ENCODE measurements at places on chromosomes 3 and 15.

DNA sequence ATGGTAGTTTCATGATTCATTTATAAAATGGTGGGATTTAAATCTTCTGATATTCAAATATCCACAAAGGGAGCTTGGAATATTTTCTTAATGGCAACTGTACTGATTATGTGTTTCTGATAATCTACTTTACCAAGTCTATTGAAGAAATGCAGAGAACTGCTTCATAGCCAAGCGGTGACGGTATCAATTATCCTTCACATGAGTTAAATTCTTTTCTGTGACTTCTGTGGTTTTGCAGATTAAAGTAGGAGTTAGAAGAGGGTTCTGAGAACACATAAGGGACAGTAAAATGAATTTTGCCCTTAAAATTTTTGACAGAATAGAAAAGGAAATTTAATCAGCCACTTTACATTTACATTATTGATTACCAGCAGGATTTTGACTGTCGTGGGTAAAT lies 563.2 kb downstream of the GBE1 start:
- no peak for DNase-seq

DNA sequence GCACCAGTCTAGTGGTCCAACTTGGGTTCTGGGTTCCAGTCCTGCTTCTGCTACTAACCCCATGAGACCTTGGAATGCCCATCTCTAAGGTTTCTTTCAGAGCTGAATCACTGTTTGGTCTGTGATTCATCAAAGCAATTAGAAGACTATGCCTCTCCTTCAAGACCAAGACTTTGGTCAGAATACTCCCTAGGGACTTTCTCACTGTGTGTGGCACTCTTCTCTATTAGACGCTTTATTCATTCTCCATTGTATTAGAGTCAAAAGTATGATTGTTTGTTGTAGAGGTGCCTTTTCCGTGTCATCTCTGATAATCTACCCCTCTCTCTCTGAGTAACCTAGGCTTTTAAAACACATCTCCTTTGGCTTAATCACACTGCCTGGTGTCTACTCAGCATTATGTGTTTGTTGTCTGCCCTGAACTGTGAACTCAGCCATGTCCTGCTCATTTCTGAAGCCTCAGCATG lies 90.5 kb downstream of the LPP start:
- no peak for DNase-seq

- DNase-seq, result no peak
Observed at GRCh38 chr3:57840473-57840872, 84.4 kb downstream of the SLMAP start.

GRCh38 chr3:141804778-141805639 lies 41.8 kb downstream of the GRK7 start:
- DNase-seq, result no peak

DNA sequence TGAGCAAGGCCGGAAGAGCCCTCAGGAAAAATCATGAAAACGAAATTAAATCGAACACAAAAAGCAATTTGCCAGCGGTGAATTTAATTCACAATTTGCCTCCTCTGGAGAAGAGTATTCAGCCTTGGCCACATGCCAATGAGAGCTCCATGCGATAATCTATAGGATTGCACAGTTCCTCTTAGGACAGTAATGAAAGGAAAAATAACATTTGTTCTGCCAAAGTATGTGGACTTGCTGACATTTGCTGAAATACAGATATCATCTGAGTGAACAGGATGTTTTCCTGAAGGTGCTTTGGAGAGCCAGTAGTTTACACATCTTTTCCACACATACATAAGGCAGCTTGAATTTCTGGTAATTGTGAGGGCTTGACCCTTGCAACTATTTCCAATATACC lies 188.6 kb upstream of the PDZRN3 start:
- no peak for DNase-seq

DNA sequence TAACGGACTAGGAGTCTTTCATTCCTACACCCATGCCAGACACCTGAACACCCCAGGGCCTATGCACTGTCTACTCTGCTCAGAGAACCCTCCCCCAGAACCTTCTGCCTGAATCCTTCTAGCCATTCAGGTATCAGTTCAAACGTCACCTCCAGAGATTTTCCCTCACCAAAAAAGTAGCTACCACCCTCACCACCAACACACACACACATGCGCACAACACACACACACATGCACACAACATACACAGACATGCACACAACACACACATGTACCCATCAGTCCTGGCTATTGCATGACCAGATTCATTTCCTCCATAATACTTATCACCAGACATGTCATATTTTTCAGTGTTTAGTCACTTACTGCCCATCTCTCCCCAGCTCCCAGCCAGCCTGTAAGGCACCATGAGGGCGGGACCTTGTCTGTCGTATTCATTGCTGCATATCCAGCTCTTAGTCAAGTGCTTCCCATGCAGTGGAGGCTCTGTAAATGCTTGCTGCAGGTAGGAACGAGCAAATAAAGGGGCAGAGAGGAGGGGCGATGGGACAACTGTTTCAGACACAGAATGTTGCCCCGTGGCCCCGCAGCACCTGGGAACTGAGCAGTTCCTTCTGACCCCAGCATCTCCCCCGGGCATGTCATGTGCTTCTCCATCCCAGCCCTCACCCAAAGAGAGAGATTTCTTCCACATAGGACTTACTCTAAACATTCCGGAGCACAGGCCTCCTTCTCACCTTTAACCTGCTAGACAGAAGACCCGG lies 29.2 kb downstream of the XXYLT1 start:
- no peak for DNase-seq

DNA sequence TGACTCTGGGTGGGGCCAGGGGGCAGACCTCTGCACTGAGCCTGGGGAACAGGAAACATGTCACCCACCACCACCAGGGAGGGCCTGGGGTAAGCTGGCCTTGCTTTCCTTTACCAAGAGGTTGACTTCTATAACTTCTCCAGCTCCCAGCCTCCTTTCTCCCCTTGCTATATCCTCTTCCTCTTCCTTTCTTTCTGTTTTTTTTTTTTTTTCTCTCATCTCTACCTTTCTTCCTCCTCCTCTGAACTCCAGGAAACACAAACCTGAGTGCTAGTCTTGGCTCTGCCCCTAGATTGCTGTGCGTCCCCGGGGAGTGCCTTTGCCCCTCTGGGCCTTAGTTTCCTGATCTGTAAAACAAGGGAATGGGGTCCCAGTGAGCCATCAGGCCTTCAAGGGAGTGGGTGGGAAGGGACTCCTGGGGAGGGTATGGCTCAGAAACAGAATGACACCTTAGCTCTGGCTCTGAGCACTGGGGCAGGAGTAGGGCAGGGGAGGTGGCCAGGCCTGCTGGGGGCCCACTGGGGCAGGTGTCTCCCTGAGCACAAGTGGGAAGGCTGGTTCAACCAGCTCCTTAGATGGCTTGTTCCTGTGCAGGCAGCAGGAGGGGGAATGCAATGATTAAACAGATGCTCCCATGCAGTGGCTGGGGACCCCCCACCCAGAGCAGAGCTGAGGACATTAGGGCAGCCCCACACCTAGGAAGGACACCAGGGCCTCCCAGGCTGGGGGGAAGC lies 4.3 kb downstream of the SNX33 start:
- DNase-seq, result no peak

DNA sequence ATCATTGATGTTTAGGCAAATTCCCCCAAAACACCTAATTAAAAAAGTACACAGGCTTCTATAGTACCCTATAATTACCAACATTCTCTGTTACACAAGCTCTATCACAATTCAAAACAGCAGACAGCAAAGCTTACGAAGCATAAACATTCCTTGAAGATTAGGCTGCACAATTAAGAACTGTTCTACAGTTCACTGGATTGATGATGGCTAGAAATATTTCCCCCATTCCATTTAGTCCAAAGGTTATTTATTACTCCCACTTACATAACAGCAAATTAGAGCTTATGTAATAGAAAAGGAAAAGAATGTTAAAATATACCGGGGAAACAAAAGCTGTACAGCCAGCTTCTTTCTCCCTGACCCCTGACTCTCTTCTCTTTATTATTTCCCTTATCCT lies 49.3 kb downstream of the UACA start:
- DNase-seq, result no peak

GRCh38 chr15:40755812-40756208 lies 756 bp upstream of the RMDN3 start:
- no peak for DNase-seq

DNA sequence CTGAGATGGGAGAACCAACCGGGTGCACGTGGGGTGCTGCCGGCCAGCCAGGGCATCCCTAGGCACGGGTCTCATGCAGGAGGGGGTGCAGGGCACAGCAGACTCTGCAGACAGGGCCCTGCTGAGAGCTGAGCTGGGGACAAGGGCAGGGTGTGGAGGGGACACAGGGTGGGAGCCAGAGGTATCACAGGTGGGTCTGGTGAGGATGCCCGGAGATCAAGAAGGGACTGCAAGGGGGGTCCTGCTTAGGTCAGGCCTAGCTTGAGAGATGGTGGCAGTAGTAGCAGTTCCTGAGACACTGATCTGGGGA lies 39.5 kb upstream of the PRR23E start:
- DNase-seq, result no peak

DNA sequence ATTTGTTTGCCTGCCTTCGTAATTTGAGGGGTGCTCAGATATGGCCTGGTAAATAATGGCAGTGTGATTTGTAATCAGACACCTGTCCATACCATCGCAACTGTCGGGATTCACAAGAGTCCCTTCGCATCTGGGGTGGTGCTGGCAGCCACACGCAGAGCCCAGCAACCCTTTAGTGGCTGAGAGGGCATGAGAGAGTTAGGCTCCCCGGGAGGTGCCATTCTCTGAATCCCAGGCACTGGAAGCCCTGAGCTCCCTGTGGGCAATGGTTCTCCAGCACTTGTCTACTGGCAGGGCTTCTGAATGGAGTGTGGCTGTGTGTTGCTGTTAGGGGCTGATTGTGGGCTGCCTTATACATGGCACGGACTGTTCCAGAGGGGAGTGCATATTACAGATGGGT lies 230.1 kb downstream of the EBLN2 start:
- no peak for DNase-seq

GRCh38 chr3:138492980-138493675 lies 58.7 kb downstream of the ESYT3 start:
- no peak for DNase-seq

DNA sequence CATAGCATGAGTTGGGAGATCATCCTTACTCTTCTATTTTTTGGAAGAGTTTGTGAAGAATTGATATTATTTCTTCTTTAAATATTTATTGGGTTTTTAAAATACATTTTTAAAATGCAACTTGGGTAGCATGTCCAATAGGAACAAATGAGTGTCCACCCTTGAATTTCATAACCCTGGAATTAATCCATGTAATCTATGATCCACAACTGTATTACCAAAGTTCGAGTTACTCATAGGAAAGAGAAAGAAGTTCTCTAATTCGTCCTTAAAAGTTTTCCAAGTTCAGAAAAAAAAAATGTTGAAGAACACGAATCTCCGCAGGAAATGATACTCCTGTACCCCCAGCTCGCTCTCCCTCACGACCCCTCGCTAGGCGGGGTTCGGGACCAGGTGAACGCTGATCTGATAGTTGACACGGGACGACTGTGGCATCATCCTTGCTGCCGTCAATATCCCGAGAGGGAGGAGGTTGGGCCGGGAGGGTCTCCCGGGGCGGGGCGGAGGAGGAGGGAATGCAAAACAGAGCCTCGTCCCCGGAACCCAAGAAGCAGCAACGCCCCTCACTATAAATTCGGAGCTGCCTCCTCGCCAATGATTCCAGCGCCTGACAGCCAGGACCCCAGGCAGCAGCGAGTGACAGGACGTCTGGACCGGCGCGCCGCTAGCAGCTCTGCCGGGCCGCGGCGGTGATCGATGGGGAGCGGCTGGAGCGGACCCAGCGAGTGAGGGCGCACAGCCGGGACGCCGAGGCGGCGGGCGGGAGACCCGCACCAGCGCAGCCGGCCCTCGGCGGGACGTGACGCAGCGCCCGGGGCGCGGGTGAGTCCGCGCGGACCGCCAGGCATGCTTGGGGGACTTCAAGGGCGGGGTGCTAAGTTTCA lies at the start of gene AGTR1:
TSS of gene AGTR1 (plus strand) at position 598 of the 884 bp plus-strand sequence. CDS start 43,133 bp downstream, outside the sequence.
- DNase-seq, result no peak

GRCh38 chr3:151544164-151544548 lies 83.3 kb upstream of the IGSF10 start:
- DNase-seq, result no peak

DNA sequence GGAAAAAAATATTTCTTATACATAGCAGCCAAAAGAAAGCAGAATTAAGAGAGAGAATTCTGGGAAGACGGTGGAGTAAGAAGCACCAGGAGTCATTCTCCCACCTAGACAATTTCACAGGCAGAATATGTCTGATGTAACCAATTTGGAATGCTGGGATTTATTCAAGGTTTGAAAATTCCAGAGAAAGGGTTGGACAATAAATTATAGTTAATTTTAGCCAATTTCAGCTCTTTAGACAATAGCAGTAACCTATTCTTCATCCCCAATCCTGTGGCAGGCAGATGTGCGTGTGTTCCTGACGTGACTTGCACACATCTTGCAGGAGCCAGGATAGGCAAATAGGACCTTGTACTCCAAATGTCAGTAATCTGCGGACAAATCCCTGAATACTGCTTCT lies 541.0 kb upstream of the NAALADL2 start:
- DNase-seq, result no peak

DNA sequence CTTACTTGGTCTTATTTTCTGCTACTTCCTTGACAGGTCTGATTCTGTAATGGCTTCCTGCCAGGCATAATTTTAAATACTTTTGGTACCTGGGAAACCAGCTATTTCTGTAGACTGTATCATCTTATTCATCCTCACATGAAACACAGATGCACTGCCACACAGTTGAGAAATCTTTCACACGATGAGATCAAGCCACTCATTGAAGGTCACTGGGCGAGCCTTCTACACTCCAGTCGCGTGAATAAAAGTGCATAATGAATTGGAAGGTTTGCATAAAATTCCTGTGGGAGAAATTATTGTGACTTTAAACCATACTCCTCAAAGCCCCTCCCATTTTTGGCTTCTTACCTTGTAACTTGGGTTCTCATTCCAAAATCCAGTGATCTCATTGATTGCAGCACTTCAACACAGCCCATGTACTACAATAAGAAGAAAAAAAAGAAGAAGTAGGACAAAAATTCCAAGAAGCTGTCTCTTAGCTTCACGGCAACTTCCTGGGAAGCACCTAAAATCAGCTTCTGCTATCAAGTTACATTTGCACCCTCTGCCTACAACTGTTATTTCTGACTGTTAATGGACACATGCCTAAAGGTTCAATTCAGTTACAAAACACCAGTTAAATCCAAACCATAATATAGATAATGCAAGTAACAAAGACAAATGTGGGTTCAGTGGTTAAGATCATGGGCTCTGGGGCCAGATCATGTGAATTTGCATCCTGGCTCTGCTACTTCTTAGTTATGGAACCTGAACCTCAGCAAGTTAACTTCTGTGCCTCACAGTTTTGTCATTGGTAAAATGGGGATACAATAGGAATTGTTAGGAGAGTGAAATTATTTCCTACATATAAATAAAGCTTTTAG lies 39.0 kb downstream of the SHC4 start:
- no peak for DNase-seq

- DNase-seq, result no peak
Observed at GRCh38 chr15:90381515-90381914, 6.5 kb upstream of the IQGAP1 start.

- DNase-seq, result no peak
Observed at GRCh38 chr15:87901008-87901407, 355.5 kb downstream of the NTRK3 start.

- DNase-seq, result no peak
Observed at GRCh38 chr3:142028243-142028777, 121.0 kb downstream of the TFDP2 start.

GRCh38 chr3:23435318-23435717 lies 232.2 kb downstream of the UBE2E2 start:
- DNase-seq, result no peak

GRCh38 chr3:34351882-34352777 lies 553.7 kb downstream of the PDCD6IP start:
- DNase-seq, result no peak

GRCh38 chr3:4084271-4084670 lies 218.9 kb upstream of the SETMAR start:
- DNase-seq, result no peak

- no peak for DNase-seq
Observed at GRCh38 chr3:16825617-16826204, 59.0 kb upstream of the PLCL2 start.

Data from CD4-positive, alpha-beta T cell treated with Interleukin-1 beta for 1 hour (primary cell).